ENCODE measurements at places on chromosomes 6 and 20. TPM values are rescaled to one million over a fixed set of nuclear protein-coding genes. Genes with fewer than 3 reads are reported as not detected.

Gene FOXO3
- 34.6 TPM for total RNA-seq

Gene CPXM1
- total RNA-seq: 139 TPM

Gene MEA1
- total RNA-seq: 61.0 TPM

Gene E2F1
- total RNA-seq: 6.7 TPM

Gene NMBR
- total RNA-seq: not detected

Gene NFS1
- 18.3 TPM for total RNA-seq

Gene PRSS35
- total RNA-seq: 1.3 TPM

Gene GLP1R
- 42.5 TPM for total RNA-seq

Gene RAB44
- total RNA-seq: not detected

Gene LY6G5C
- 22.0 TPM for total RNA-seq

Gene SLC32A1
- 3.4 TPM for total RNA-seq

Gene GSTA3
- total RNA-seq: not detected

Gene WFDC12
- total RNA-seq: not detected

Gene DEFB110
- total RNA-seq: not detected

Gene PSORS1C2
- 0.38 TPM for total RNA-seq

Gene SLC17A1
- not detected for total RNA-seq

- H3K36me3 ChIP-seq: no peaks in the 10 kb centered on the region
- no peak for DNase-seq
- H3K27me3 ChIP-seq: no peaks in the 10 kb centered on the region
- H3K4me3 ChIP-seq: no peak overlapping the region
These were observed 229.6 kb downstream of the SAMD5 start for GRCh38 chr6:147738099-147738498.

GRCh38 chr20:50891138-50891537 is 40.1 kb downstream of the ADNP start:
- peaks cover 3% of the 10 kb centered on the region for H3K27me3 ChIP-seq
- DNase-seq: no peak
- H3K4me3 ChIP-seq: no peak overlapping the region
- no peak overlapping the region for H3K27ac ChIP-seq
- H3K4me1 ChIP-seq: no peaks in the 10 kb centered on the region

- no peak overlapping the region for H3K27ac ChIP-seq
- no peak for DNase-seq
These were observed 13.3 kb upstream of the RIPOR2 start for GRCh38 chr6:24949020-24949569.

- H3K27ac ChIP-seq: peak overlapping the region; percentile 95
- peaks cover 21% of the 10 kb centered on the region for H3K36me3 ChIP-seq
These were observed 808 bp downstream of the ULBP1 start for GRCh38 chr6:149964308-149965193.

- H3K4me3 ChIP-seq: no peak overlapping the region
- H3K27ac ChIP-seq: no peak overlapping the region
- peaks cover 5% of the 10 kb centered on the region for H3K4me1 ChIP-seq
- DNase-seq: no peak
- H3K27me3 ChIP-seq: no peaks in the 10 kb centered on the region
These were observed 444.7 kb upstream of the MAP3K7 start for GRCh38 chr6:91031581-91031980.

DNA sequence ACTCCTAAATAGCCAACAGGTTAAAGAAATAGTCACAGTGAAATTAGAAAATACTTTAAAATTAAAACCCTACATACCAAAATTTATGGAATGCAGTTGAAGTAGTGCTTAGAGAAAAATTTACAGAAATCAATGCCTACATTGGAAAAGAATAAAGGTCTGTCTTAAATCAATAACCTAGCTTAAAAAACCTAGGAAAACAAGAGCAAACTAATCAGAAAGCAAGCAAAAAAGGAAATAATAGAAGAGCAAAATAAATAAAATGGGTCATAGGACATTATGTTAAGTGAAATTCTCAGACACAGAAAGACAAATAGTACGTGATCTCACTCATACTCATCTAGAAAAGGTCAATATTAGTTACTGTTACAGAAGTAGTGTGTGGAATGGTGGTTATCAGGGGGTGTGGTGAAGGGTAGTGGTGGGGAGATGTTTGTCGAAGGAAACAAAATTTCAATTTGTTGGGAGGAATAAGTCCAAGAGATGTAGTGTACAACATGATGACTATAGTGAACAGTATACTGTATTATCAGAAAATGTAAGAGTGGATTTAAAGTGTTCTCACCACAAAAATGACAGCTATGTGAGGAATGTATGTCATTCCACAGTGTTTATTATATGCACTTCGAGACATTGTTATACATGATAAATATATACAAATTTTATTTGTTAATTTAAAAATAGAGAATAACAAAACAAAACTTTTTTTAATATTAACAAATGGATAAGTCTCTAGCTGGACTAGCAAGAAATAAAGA is 423.6 kb downstream of the CDH26 start:
- no peaks in the 10 kb centered on the region for H3K27me3 ChIP-seq
- no peak overlapping the region for H3K4me3 ChIP-seq
- H3K36me3 ChIP-seq: no peaks in the 10 kb centered on the region
- H3K4me1 ChIP-seq: no peaks in the 10 kb centered on the region
- no peak overlapping the region for H3K27ac ChIP-seq

GRCh38 chr20:23341073-23341472 is 9.5 kb upstream of the NXT1 start:
- no peak overlapping the region for H3K4me3 ChIP-seq
- no peaks in the 10 kb centered on the region for H3K36me3 ChIP-seq
- H3K27ac ChIP-seq: no peak overlapping the region
- no peak for DNase-seq
- no peaks in the 10 kb centered on the region for H3K4me1 ChIP-seq

GRCh38 chr20:19929481-19930145 is 87.5 kb upstream of the NAA20 start:
- peaks cover 11% of the 10 kb centered on the region for H3K36me3 ChIP-seq
- H3K4me3 ChIP-seq: no peak overlapping the region
- H3K27me3 ChIP-seq: peaks cover 6% of the 10 kb centered on the region

GRCh38 chr6:2182251-2182650 is 63.2 kb downstream of the GMDS start:
- H3K36me3 ChIP-seq: peaks cover 5% of the 10 kb centered on the region
- no peaks in the 10 kb centered on the region for H3K27me3 ChIP-seq
- H3K4me3 ChIP-seq: no peak overlapping the region

GRCh38 chr6:105274678-105275077 is 94.9 kb upstream of the POPDC3 start:
- H3K27ac ChIP-seq: no peak overlapping the region
- no peak overlapping the region for H3K4me3 ChIP-seq
- peaks cover 17% of the 10 kb centered on the region for H3K4me1 ChIP-seq
- peaks cover 24% of the 10 kb centered on the region for H3K36me3 ChIP-seq
- no peaks in the 10 kb centered on the region for H3K27me3 ChIP-seq

DNA sequence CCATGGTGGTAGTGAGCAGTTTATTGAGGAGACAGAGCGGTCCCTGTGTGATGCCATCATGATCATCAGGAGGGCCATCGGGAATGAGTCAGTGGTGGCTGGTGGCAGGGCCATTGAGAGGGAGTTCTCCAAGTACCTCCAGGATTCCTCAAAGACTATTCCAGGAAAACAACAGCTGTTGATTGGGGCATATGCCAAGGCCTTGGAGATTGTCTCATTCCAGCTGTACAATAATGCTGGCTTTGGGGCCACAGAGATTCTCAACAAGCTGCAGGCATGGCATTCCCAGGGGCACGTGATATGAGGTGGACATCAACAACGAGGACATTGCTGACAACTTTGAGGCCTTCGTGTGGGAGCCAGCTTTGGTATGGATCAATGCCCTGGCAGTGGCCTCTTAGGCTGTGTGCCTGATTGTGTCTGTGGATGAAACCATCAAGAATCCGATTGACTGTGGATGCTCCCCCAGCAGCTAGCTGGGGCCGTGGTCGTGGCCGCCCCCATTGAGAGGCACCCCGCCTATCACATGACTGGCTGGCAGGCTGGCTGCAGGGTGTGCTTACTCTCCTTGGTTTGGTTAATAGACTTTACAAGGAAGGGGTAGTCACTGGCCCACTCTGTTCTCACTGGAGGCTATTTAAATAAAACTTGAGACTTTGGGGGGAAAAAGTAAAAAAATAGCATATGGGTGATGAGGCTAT is 16.7 kb downstream of the RAET1E start:
- H3K27me3 ChIP-seq: peaks cover 4% of the 10 kb centered on the region
- H3K36me3 ChIP-seq: no peaks in the 10 kb centered on the region
- no peak for DNase-seq
- no peak overlapping the region for H3K4me3 ChIP-seq

GRCh38 chr20:20265210-20265609 is 102.7 kb upstream of the INSM1 start:
- H3K4me3 ChIP-seq: no peak overlapping the region
- no peak overlapping the region for H3K27ac ChIP-seq
- H3K36me3 ChIP-seq: no peaks in the 10 kb centered on the region

GRCh38 chr20:21562656-21563055 is 48.8 kb upstream of the NKX2-2 start:
- H3K36me3 ChIP-seq: no peaks in the 10 kb centered on the region
- H3K4me1 ChIP-seq: peaks cover 4% of the 10 kb centered on the region
- H3K27me3 ChIP-seq: peaks cover 9% of the 10 kb centered on the region
- no peak for DNase-seq

GRCh38 chr20:63178446-63178820 is 37.5 kb downstream of the YTHDF1 start:
- H3K4me3 ChIP-seq: no peak overlapping the region

GRCh38 chr20:51195419-51195901 is 172.6 kb upstream of the KCNG1 start:
- H3K4me1 ChIP-seq: no peaks in the 10 kb centered on the region
- no peak for DNase-seq
- H3K27me3 ChIP-seq: peaks cover 2% of the 10 kb centered on the region
- H3K27ac ChIP-seq: no peak overlapping the region
- H3K4me3 ChIP-seq: no peak overlapping the region

- H3K27me3 ChIP-seq: peaks cover 3% of the 10 kb centered on the region
- H3K36me3 ChIP-seq: no peaks in the 10 kb centered on the region
- no peak overlapping the region for H3K4me3 ChIP-seq
- peaks cover 59% of the 10 kb centered on the region for H3K4me1 ChIP-seq
- H3K27ac ChIP-seq: peak overlapping the region; percentile 3
- DNase-seq: peak; percentile 9
These were observed 39.6 kb upstream of the GFOD1 start for GRCh38 chr6:13526727-13527670.

- DNase-seq: no peak
- H3K27me3 ChIP-seq: peaks cover 3% of the 10 kb centered on the region
- no peaks in the 10 kb centered on the region for H3K4me1 ChIP-seq
- H3K36me3 ChIP-seq: no peaks in the 10 kb centered on the region
- no peak overlapping the region for H3K27ac ChIP-seq
- no peak overlapping the region for H3K4me3 ChIP-seq
These were observed 256.6 kb downstream of the PLCB1 start for GRCh38 chr20:8388707-8389106.

GRCh38 chr6:129041563-129041962 is 158.6 kb downstream of the LAMA2 start:
- no peak overlapping the region for H3K4me3 ChIP-seq
- H3K36me3 ChIP-seq: no peaks in the 10 kb centered on the region
- H3K4me1 ChIP-seq: no peaks in the 10 kb centered on the region
- no peaks in the 10 kb centered on the region for H3K27me3 ChIP-seq
- no peak overlapping the region for H3K27ac ChIP-seq

GRCh38 chr6:91501930-91502329 is 915.1 kb upstream of the MAP3K7 start:
- H3K4me1 ChIP-seq: no peaks in the 10 kb centered on the region
- H3K36me3 ChIP-seq: no peaks in the 10 kb centered on the region
- H3K27me3 ChIP-seq: no peaks in the 10 kb centered on the region

DNA sequence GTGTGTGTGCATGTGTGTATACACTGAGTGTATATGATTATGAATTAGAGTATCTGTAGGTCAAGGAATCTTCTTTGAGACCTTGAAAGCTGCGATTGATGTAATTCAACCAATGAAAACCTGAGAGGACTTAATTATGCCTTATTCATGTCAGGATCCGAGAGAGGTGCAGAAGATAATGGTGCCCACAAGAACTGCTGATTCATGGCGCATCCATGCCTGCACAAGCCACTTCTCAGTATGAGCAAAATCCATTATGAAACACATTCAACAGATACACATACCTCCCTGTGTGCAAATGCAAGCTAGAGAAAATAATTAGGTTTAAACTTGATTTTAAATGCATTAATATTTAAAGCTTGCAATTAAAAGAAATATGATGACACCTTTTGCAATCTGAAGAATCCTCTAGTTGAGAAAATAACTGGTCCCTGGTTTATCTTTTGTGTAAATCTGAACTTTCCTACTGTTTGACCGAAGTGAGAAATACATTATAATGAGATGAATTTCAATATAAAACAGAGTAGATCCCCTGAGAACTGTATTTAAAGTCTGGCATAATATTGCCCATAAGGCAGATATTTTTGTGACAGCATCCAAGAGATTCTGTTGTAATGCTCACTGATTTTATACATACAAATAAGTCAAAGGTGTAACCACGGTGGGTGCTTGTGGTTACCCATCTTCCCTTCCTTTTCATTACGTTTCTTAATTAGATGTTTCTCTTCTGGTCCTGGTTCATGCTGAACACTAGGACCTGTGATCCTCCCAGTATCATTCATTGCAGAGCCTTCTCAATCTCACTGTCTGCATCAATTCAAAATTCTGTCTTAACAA is 45.6 kb downstream of the LY86 start:
- H3K4me1 ChIP-seq: peaks cover 3% of the 10 kb centered on the region
- H3K27ac ChIP-seq: no peak overlapping the region
- H3K4me3 ChIP-seq: no peak overlapping the region
- no peaks in the 10 kb centered on the region for H3K27me3 ChIP-seq

DNA sequence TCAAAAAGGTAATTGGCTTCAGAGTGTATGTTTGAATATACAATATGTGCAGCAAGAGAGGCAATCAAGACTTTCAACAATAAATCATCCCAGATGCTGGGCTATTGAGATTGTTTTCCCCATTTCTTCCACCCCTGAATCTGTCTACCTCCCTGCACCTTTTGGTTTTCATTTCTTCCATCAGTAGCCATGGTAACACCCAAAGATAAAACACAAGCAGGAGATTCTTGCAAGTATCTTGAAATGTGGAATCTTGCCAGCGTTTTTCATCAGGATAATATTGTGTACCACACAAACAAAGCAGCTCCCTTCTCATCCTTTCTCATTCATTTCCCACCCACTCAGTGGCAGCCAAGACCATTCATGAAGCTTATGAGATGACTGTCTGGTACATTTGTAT is 73.0 kb upstream of the NRSN1 start:
- H3K4me1 ChIP-seq: no peaks in the 10 kb centered on the region
- no peak for DNase-seq
- no peaks in the 10 kb centered on the region for H3K36me3 ChIP-seq
- H3K27me3 ChIP-seq: peaks cover 2% of the 10 kb centered on the region
- no peak overlapping the region for H3K4me3 ChIP-seq

- H3K4me3 ChIP-seq: no peak overlapping the region
- H3K27me3 ChIP-seq: no peaks in the 10 kb centered on the region
- no peak overlapping the region for H3K27ac ChIP-seq
These were observed 7.6 kb upstream of the TAAR9 start for GRCh38 chr6:132530293-132530974.

GRCh38 chr20:17631576-17632319 is 50.3 kb downstream of the RRBP1 start:
- DNase-seq: no peak
- H3K27ac ChIP-seq: no peak overlapping the region
- H3K4me1 ChIP-seq: no peaks in the 10 kb centered on the region
- H3K36me3 ChIP-seq: peaks cover 35% of the 10 kb centered on the region
- peaks cover 10% of the 10 kb centered on the region for H3K27me3 ChIP-seq
